Smooth muscle cell of bladder (primary cell): ENCODE measurements at places on chromosomes 1 and 21. TPM values are rescaled to one million over a fixed set of nuclear protein-coding genes. Genes with fewer than 3 reads are reported as not detected.

LCE5A gene
- not detected in 2 replicates for total RNA-seq

ANKRD65 gene
- 0.28 and 0.46 TPM in 2 replicates for total RNA-seq

DMBX1 gene
- total RNA-seq: not detected in 2 replicates

RGS4 gene
- total RNA-seq: 6.5 and 30.6 TPM in 2 replicates

ICOSLG gene
- total RNA-seq: 0.65 and 1.1 TPM in 2 replicates

PROK1 gene
- 0.14 TPM in 1 of 2 replicates, not detected in the other for total RNA-seq

GBP7 gene
- total RNA-seq: not detected in 2 replicates

LRRIQ3 gene
- 1.1 TPM in 2 replicates for total RNA-seq

NMNAT2 gene
- 0.18 and 0.28 TPM in 2 replicates for total RNA-seq

TBCE gene
- 19.5 and 21.5 TPM in 2 replicates for total RNA-seq

SYDE2 gene
- 39.5 and 39.8 TPM in 2 replicates for total RNA-seq

LCE6A gene
- not detected in 2 replicates for total RNA-seq

HRNR gene
- under 0.01 TPM in 2 replicates for total RNA-seq

WNT2B gene
- total RNA-seq: 4.1 and 19.2 TPM in 2 replicates

OR10J1 gene
- not detected in 2 replicates for total RNA-seq

HORMAD1 gene
- not detected in 2 replicates for total RNA-seq

TSPAN1 gene
- total RNA-seq: 0.14 and 0.46 TPM in 2 replicates

RHOU gene
- total RNA-seq: 11.9 and 14.8 TPM in 2 replicates

FCRL5 gene
- total RNA-seq: not detected in 2 replicates

C1orf94 gene
- not detected in 2 replicates for total RNA-seq

DNAJC6 gene
- total RNA-seq: 0.14 and 0.28 TPM in 2 replicates

ACKR1 gene
- total RNA-seq: not detected in 2 replicates

S100A1 gene
- total RNA-seq: not detected in 2 replicates

NSL1 gene
- total RNA-seq: 22.3 and 22.9 TPM in 2 replicates

SLC5A9 gene
- total RNA-seq: not detected in 2 replicates

HMGCS2 gene
- total RNA-seq: under 0.01 TPM in 1 of 2 replicates, not detected in the other

MRPS21 gene
- 107 and 111 TPM in 2 replicates for total RNA-seq

GJA4 gene
- total RNA-seq: 0.18 TPM in 1 of 2 replicates, not detected in the other

HTR6 gene
- total RNA-seq: not detected in 2 replicates

CD1B gene
- not detected in 2 replicates for total RNA-seq

MFSD2A gene
- 2.8 and 5.0 TPM in 2 replicates for total RNA-seq

BEST4 gene
- total RNA-seq: under 0.01 TPM in 1 of 2 replicates, not detected in the other

KCNE2 gene
- total RNA-seq: not detected in 2 replicates

AMY2B gene
- total RNA-seq: 2.5 and 2.7 TPM in 2 replicates

NT5C1A gene
- total RNA-seq: not detected in 2 replicates

RNF186 gene
- total RNA-seq: not detected in 2 replicates

GCSAML gene
- total RNA-seq: not detected in 2 replicates

WDTC1 gene
- total RNA-seq: 14.6 and 19.9 TPM in 2 replicates

HSD3B2 gene
- not detected in 2 replicates for total RNA-seq

FDPS gene
- 357 and 395 TPM in 2 replicates for total RNA-seq

ELAPOR1 gene
- total RNA-seq: 0.57 and 0.74 TPM in 2 replicates

WNT9A gene
- 0.37 and 0.43 TPM in 2 replicates for total RNA-seq

ZYG11B gene
- 35.4 and 39.6 TPM in 2 replicates for total RNA-seq

PPM1J gene
- 0.55 and 0.57 TPM in 2 replicates for total RNA-seq

IFNLR1 gene
- not detected in 2 replicates for total RNA-seq

NPHS2 gene
- not detected in 2 replicates for total RNA-seq

TMEM200B gene
- total RNA-seq: 10.1 and 13.4 TPM in 2 replicates

RBBP4 gene
- 67.0 and 74.5 TPM in 2 replicates for total RNA-seq

FCRL4 gene
- not detected in 2 replicates for total RNA-seq

UBL4B gene
- not detected in 2 replicates for total RNA-seq

SPRR1B gene
- total RNA-seq: not detected in 2 replicates

TTC24 gene
- total RNA-seq: not detected in 2 replicates

CR1 gene
- total RNA-seq: not detected in 2 replicates

PLA2G4A gene
- total RNA-seq: 28.4 and 42.3 TPM in 2 replicates
